ENCODE measurements at places on chromosomes 16 and 17.

- peak; percentile 64 for DNase-seq
Observed at GRCh38 chr17:76547183-76547641, 7.4 kb downstream of the PRCD start.

GRCh38 chr17:76497979-76498875, 3.0 kb downstream of the RHBDF2 start:
- DNase-seq: peak; percentile 55

DNA sequence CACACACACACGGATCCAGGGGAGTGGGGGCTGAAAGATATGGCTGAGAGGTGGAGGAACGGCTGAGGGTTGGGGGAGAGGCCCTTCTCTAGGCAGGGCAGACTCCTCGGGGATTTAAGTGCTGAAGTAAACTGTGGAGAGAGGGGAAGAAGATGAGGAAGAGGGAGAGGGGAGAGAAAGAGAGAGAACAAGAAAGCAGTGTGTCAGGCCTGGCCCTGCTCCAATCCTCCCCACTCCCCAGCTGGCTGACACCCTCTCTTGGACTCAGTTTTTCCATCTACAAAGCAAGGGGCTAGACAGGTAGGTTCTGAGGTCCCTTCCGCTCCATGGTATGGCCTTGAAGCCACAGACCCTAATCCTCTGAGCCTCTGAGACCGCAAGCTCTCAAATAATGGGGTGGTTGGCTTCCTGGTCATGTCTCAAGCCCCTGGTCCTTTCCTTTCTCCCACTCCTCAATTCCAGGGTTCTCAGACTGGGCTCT, 2.0 kb downstream of the VAMP2 start:
- no peak for DNase-seq

DNA sequence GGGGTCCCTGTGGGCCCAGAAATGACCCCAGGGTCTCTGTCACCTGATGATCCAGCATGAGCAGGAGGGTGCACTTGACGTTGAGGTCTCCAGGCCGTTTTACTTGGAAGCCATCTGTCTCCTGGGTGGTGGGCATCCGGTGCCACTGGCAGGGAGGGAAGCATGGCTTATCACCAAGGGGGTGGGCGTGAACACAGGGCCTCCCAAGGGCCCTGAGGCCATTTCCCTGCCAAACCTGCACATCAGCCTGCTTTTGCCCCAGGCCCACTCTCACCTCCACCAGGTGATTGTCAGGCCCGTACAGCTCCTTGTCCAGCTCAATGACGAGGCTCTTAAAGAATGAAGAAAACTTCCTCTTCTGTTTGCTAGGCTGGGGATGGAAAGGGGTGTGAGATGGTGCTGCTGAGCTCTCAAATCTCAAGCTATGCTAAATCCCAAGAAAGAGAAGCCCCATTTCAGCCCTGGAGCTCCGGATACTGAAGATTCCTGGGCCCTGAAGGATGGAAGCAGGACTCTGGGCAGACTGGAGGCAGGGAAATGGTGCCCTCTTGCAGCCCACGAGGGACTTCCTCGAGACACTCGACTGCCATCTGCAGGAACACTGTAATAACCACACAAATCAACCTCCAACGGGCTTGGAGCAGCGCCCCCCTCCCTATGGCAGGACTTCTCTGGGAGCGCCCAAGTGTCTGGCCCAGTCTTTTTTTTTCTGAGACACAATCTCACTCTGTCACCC, 7.1 kb upstream of the FTSJ3 start:
- peak; percentile 94 for DNase-seq

- no peak for DNase-seq
Observed at GRCh38 chr17:6853764-6854442, 22.4 kb upstream of the TEKT1 start.

GRCh38 chr16:65524997-65525396, 403.1 kb upstream of the CDH11 start:
- no peak for DNase-seq

DNA sequence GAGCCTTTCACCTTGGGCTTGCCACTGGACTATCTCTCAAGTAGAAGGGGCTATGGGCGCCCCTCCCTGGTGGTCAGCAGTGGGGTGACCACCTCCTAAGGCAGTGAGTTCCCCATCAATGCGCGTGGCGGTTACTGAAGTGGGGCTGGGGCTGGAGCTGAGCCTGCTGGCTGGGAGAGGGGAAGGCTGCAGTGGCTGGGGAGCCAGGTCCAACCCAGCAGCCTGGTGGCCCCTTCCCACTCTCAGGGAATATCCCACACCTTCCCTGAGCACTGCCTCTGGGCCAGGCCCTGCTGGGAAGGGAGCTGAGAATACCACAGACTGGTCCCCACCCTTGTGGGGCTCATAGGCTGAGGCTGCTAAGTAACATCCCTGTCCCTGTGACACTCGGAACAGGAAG, 19.8 kb upstream of the MPRIP start:
- DNase-seq: no peak

DNA sequence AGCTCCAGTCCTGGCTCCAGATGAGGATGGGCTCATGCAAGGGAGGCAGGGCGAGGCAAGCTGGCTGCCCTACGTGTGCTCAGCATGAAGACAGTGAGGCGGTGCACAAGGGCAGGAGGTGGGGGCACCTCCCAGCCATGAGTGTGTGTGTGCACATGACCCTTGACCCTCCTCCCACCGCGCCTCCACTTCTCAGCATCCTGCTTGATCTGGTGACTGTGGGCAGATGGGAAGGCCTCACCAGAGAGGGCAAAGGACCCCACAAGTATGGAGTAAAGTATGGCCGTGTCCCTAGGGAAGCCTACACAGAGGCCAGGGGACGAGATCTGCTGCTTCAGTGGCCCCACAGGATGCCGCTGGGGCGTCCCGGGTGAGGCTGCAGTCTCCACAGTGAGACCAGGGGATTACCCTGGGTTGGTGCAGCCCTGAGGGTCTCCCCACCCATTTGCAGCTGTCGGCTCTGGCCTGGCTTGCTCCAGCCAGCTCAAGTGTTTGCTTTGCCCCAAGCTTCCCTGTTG, 7.9 kb upstream of the RNF222 start:
- DNase-seq: no peak

GRCh38 chr16:12171206-12171605, 194.7 kb downstream of the SNX29 start:
- DNase-seq: no peak

Data from T47D (cell line).